ENCODE measurements at places on chromosomes 2 and 18.

- no peak for DNase-seq
Measured at GRCh38 chr2:102258025-102258385, 53.4 kb upstream of the IL1RL1 start.

DNA sequence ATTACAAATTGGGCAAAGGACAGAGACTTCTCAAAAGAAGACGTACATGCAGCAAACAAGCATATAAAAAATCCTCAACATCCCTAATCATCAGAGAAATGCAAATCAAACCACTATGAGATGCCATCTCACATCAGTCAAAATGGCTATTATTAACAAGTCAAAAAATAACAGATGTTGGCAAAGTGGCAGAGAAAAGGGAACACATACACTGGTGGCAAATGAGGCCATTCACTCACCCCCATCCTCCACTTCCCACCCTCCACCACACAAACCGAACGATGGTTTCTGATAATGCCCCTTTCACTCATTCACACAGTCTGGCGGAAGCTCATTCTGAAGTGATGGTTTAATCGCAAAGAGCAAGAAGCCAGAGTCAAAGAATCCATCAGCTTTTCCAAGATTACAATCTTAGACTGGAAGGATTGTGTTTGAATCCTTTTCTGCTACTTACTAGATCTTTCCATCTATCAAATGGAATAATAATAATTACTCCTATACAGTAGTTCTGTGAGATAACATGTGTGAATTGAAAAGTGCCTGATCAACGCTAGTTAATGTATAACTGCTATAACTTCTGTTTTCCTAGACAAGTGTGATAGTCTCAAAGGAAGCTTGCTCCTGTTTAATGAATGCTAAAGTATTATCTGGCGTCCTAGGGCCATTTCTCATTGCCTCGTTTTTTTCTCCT lies 16.9 kb upstream of the CD28 start:
- DNase-seq, result no peak

DNA sequence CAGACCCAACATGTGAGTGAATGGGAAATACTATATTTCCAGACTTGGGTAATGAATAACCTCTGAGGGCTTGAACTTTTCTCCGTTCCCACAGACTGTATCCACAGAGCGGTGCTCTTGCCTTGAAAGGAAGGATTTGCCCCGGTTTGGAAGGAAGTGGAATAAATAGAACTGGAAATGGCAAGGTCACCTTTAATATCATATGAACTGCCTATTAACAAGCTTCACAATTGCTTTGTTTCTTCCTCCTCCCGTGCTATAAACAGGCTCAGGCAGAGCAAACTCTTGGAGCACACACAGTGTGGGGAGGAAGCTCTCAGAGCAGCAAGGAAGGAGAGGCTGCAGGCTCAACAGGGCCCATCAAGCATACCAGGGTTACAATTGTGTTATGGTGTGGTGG lies 28.5 kb upstream of the DARS1 start:
- DNase-seq, result peak; percentile 12

GRCh38 chr2:182593394-182593975 lies 122.6 kb upstream of the DNAJC10 start:
- DNase-seq, result no peak

DNA sequence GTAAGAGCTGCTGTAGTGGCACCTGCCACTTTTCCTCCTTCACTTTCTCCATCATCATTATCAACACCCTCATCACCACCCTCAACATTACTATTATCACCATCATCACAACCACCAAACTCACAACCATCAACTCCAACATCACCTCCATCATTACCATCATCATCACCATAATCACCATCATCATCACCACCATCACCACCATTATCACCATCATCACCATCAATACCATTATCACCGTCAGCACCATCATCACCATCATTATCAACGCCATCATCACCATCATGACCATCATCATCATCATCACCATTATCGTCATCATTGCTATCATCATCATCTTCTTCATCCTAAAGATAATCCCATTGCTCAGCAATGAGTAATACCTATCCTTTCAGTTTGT lies 255.8 kb downstream of the CYRIA start:
- DNase-seq, result no peak

DNA sequence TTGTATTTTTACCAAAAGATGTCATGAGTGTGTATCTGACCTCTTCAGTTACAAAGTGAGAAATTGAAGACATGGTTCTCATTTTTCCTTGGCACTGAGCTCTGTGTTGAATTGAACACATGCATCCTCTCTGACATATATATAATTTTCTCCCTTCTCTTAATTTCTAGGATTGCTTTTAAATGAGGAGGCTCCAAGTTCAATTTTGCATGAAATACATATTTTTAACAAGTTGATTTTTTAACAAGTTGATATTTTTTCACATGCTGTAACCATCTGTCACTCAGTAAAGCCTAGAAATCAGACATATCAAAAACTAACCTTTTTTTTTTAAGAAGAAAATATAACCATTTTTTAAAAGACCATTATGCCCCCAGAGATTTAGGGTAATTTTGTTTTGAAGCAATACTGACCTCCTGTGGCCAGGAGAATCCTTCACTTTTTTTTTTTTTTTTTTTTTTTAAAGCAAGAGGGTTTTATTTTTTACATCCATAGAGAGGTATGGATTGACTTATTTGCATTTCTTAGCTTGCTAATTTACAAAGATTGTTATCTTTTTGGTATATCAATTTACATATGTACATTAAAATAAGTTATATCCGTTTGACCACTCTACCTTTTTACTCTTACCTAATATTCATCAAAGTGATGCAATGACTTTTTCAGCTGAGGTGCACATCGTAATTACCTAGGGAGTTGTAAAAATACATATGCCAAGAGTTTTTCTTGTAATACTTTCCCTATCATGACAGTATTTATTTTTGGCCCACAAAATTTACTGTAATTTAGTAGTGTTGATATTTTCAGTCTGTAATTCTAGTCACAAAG lies 161.8 kb downstream of the SOCS6 start:
- no peak for DNase-seq

- no peak for DNase-seq
Measured at GRCh38 chr2:196591004-196591403, 48.5 kb upstream of the CCDC150 start.

DNA sequence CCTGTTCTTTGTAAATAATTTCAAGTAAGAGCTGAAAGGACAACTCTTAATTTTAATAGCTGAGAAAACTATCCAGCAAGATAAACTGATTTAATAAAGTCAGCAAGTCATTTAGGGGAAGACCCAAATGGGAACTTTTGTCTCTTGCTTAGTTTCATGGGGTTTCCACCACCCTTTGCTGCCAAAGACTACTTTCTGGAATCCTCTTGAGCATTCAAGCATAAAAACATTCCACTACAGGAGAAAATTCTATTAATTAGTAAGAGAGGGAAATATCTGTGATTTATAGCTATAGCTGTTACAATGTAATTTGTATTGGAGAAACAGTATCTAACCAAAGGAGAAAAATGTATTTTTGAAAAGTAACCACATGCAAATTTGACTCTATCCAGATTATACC lies 20.6 kb downstream of the EFEMP1 start:
- DNase-seq, result no peak

DNA sequence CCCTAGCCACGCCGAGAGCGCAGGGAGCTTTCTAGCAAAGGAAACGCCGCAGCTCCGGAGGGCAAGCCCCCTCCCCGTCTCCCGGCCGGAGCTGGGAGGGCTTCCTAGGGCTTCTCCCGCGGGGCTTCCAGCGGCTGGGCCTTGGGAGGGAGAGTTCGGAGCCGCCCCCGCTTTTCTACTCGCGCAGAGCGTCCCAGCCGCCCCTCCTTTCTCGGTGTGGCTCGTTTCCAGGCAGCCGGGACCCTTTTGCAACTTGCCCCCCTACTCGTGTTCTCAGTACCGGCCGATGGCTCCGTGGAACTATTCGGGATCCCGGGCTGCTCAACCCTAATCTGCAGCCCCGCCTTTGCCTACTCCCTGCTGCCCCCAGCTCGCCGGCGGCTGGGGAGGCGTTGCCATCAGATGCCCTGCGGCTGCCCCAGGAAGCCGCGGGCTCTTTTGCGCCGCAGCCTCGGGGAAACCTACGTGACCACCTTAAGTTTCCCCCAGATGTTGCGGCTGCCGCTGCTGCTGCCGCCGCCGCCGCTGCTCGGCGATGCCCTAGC lies 1.5 kb upstream of the NR4A2 start:
- DNase-seq, result peak; percentile 70

GRCh38 chr2:65177751-65178442 lies 48.0 kb upstream of the RAB1A start:
- peak; percentile 83 for DNase-seq

GRCh38 chr2:200616656-200617055 lies 30.8 kb downstream of the AOX1 start:
- DNase-seq, result no peak

GRCh38 chr2:20578895-20579825 lies 71.7 kb downstream of the HS1BP3 start:
- DNase-seq, result peak; percentile 47

GRCh38 chr2:24881623-24882022 lies 38.4 kb downstream of the ADCY3 start:
- DNase-seq, result no peak

DNA sequence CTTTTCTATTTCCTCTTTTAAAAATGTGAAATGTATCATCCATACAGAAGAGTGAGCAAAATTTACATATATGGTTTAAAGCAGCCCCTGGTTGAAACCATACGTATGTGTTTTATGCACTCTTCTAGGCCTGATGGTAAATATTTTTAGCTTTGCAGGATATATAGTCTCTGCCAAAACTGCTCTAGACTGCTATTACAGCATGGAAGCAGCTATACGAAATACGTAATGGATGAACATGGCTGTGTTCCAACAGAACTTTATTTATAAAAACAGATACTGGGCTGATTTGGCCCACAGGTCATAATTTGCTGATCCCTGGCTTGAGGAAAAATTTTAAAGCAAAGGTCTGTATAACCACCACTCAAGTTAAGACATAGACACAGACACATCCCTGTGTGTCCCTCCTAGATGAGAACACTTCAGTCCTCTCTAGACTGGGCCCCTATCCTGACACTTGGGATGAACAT lies 42.5 kb upstream of the ATP8B1 start:
- no peak for DNase-seq

- no peak for DNase-seq
Measured at GRCh38 chr18:76384114-76384790, 110.8 kb downstream of the ZNF516 start.

- no peak for DNase-seq
Measured at GRCh38 chr18:21359746-21360145, 117.7 kb downstream of the GREB1L start.

- no peak for DNase-seq
Measured at GRCh38 chr2:205686056-205686782, 3.9 kb downstream of the NRP2 start.

DNA sequence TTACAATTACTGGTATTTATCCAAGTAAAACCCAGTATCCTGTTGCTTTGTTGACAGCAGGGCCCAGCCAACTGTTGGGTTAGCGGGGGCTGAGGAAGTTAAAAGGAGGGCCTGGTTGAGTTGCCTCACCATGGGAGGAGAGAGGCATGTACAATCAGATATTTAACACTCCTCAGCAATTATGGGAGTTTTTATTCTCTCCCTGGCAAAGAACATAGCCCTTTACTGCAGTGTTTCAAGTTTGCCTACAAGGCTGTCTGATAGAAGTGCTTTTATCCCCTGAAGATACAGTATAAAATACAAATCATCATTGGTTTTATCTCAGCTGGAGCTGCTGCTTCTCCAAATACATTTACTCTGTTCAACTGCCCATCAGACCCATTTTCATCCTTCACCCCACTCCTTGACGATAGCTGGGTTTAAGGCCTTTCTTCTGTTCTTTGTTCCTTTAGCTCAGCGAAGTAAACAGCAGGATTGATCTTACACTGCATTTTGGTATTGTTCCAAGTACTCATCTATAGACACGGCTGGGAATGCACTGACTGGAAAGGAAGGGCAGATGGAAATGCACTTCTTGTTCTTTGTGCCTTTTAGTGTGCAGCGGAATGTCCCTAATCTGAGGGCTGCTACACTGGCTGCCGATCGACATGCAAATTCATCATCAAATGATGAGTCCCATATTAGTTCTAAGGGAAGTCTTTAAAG lies 402.5 kb upstream of the SPRED2 start:
- no peak for DNase-seq

DNA sequence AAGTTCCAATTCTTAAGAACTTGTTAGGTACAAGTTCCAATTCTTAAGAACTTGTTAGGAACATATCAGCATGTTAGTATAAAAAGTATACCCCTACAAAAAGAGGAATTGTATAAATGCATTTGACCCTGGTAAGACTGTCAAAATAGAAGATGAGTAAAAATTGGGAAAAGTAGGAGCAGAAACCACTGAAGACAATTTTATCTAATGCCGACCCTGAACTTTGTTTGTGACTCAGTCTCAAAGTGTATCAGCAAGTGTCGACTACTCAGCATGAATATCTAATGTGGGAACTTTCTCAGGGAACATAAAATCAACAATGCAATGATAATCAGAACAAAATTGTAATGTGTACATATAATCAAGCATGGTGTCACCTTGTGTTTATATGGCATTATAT lies 583 bp upstream of the CD226 start:
- DNase-seq, result no peak

- no peak for DNase-seq
Measured at GRCh38 chr2:189261916-189262315, 82.4 kb upstream of the COL5A2 start.

- no peak for DNase-seq
Measured at GRCh38 chr2:23241611-23242245, 143.3 kb upstream of the KLHL29 start.

DNA sequence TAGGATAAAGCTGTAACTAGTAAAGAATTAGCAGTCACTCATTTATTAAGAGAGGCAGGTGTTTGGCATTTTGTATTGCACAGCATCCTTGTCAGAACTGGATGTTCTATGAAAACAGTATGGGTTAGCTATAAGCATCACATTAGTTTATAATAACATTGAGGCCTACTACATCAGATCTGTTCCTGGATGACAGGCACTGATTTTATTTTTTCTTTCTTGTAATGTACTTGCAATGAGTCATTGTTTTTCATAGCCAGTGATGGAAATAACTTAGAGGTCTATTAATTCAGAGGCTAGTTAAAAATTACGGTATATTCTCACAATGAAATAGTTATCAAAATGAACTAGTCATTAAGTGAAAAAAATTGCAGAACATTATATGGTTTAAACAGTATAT lies 13.0 kb upstream of the RMDN2 start:
- no peak for DNase-seq

GRCh38 chr18:34947711-34948125 lies 93.5 kb upstream of the MAPRE2 start:
- no peak for DNase-seq

DNA sequence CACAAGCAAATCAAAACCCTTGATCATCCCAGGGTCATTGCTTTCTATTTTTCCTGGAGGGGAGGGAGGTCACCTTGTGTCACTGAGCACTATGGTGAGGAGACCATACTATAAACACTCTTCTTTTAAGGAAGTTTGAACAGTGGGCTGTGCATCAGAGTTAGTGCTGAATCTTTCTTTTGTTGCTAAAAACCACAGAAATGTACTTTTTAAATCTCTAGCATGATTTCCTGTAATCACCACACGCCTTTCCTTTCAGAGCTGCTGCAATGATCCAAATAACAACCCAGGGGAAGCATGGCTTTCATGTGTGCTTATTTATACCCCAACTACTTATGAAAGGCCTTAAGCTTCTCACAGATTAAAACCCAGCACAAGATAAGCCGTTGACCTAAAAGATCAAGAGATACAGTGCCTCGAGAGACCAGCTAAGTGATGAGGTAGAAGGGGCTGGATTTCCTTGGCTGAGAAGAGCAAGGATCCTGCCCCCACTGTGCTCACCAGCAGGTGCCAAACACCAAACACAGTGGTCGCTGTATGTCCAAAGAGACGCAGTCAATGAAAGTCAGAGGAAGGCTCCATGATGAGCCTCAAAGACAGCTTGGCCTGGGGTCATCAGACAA lies 34.7 kb downstream of the TRABD2A start:
- no peak for DNase-seq
